ENCODE measurements at places on chromosomes 1 and 21.

DNA sequence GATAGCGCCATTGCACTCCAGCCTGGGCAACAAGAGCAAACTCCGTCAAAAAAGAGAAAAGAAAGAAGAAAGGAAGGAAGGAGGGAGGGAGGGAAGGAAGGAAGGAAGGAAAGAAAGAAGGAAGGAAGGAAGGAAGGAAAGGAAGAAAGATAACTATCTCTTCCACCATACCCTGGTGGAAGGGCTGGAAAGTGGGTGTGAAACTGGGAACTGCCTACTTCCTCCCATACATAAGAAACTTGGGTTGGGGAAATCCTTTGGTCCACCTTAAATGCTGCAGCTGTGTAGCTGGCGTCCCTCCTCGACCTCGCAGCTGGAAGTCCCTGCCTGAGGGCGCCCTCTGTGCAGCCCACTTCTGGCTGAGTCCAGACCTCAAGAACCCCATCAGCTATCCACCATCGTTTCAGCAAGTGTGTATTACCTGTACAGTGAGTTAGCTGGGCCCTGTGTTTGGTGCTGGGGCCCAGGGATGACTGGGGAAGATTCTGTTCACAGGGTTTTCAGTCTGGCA is 4.6 kb upstream of the FAM167B start:
- DNase-seq = no peak

GRCh38 chr21:38988509-38989378 is 183.0 kb downstream of the ETS2 start:
- no peak for DNase-seq

DNA sequence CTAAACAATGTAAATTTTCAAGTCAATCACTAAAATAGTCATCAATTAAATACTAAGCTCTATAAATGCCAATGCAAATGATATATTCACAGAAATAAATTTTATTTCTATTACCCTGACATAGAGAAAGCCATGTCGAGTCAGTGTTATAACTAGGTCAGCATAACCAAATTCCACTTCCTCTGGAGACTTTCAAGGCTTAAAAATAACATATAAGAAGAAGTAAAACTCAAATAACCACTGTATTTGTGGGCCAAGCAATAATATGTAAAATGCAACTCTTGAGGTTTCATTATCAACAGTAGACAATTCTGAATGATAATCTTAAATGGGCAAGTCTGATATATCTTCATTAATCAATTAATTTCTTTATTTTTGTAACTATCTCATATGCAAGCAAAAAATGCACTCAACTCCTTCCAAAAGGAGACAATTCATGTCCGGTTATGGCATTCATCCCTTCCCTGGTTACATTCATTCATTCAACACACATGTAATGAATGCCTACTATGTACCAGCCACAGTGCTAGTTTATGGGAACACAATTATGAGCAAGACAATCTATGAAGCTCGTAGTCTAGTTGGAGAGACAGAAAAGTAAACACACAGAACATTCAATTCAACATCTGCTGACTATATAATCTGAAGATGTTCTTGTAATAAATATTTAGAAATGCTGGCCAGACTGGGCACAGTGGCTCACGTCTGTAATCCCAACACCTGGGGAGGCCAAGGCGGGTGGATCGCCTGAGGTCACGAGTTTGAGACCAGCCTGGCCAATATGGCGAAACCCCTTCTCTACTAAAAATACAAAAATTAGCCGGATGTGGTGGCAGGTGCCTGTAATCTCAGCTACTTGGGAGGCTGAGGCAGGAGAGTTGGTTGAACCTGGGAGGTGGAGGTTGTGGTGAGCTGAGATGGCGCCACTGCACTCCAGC is 37.1 kb upstream of the CAP1 start:
- no peak for DNase-seq

DNA sequence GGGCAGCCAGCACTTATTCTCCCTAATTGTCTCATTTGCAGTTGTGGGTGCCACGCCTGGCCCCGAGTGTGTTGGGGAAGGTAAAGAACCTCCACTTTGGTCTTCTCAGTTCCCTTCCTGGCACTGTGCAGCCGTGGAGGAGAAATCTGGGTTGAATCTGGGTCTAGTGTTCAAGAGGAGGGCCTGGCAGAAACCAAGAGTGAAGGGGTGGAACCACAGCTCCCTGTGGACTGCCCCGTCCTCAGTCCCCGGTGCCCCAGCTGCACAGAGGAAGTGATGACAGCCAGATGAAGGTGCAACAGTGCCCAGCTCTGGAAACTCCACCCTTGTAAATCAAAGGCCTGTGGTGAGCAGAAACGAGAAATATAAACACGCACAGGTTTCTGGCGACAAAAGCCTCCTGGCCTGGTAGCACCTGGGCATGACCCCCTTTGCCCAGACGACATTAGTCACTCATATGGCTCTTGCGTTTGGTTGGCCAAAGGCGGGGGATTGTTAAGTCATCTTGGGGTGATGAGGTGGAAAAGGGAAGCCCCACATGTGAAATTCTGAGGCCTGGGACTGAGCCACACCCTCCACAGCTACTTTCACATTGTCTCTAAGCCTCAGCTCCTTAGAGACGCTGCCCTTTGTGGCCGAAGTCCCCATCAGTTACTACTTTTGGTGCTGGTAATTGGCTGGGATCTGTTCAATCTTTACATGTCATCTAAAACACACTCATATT is 4.2 kb upstream of the ECE1 start:
- peak; percentile 95 for DNase-seq

GRCh38 chr1:12756273-12756672 is 10.3 kb downstream of the CFAP107 start:
- no peak for DNase-seq
